ENCODE measurements at places on chromosomes 2 and 18.

DNA sequence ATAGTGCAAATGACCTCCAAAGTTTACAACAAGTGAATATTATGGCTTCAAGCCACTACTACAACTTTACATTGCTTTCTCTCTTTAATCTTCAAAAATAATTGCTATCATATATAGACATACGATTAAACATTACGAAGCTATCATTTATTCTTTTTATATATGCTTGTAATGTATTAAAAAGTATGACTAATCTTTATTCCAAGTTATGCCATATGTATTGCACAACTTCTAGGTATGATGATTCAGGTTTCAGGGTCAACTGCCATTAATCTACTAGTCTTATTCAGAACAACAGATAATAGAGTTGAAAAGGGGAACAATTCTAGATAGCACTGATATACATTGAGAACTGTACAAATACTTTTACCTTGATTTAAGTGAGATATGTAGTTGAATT is 506.2 kb upstream of the TMEFF2 start:
- DNase-seq: no peak

- no peak for DNase-seq
These were observed 3.0 kb downstream of the SCG2 start for GRCh38 chr2:223598994-223599639.

- peak; percentile 89 for DNase-seq
These were observed 205.8 kb upstream of the SMAD2 start for GRCh38 chr18:48136051-48136826.

GRCh38 chr2:168293766-168294165 is 46.4 kb upstream of the STK39 start:
- DNase-seq: no peak

All from upper lobe of left lung (tissue), 6 donors.